Non-pigmented ciliary epithelial cell (primary cell): ENCODE measurements at places on chromosomes 2 and 18.

- DNase-seq: no peak
These were observed 10.9 kb downstream of the MTX2 start for GRCh38 chr2:176280156-176280555.

GRCh38 chr2:66445925-66446871 lies 11.3 kb downstream of the MEIS1 start:
- no peak for DNase-seq

GRCh38 chr2:171432206-171432968 lies 1.4 kb downstream of the METTL8 start:
- DNase-seq: no peak

GRCh38 chr2:213220967-213221603 lies 63.2 kb upstream of the SPAG16 start:
- no peak for DNase-seq

- no peak for DNase-seq
These were observed 31.2 kb downstream of the GPC1 start for GRCh38 chr2:240466579-240467148.

- no peak for DNase-seq
These were observed 7.0 kb downstream of the TANC1 start for GRCh38 chr2:158975271-158975921.
